ENCODE measurements at places on chromosomes 7 and 10. TPM values are rescaled to one million over a fixed set of nuclear protein-coding genes. Genes with fewer than 3 reads are reported as not detected.

LRRC18 gene
- not detected for total RNA-seq

SORBS1 gene
- total RNA-seq = 0.21 TPM

CLCN1 gene
- 2.8 TPM for total RNA-seq

TMEM26 gene
- total RNA-seq = not detected

SEMA3C gene
- total RNA-seq = 79.6 TPM

All from HT-29 (cell line).